ENCODE measurements at places on chromosomes 12 and 14.

- peak; percentile 94 for DNase-seq
These were observed 3.7 kb upstream of the DHRS4L2 start for GRCh38 chr14:23984891-23985602.

DNA sequence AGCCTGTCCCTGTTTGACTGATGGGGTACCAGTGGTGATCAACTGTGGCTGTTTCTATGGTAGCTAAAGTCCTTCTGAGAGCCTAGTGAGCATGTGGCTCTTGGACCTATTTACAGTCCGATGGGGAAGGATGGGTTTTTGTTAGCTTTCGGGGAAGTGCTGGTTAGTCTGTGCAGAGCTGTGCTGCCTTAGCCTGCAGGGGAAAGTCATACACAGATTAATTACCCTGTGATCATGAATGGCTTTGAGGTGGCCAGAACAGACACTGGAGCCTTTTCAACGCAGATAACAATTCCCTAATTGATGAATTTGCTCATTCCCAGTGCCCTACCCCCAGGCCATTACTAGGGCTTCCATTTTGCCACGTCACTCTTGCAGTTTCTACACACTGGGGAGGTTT is 99.7 kb downstream of the WSCD2 start:
- DNase-seq: no peak

DNA sequence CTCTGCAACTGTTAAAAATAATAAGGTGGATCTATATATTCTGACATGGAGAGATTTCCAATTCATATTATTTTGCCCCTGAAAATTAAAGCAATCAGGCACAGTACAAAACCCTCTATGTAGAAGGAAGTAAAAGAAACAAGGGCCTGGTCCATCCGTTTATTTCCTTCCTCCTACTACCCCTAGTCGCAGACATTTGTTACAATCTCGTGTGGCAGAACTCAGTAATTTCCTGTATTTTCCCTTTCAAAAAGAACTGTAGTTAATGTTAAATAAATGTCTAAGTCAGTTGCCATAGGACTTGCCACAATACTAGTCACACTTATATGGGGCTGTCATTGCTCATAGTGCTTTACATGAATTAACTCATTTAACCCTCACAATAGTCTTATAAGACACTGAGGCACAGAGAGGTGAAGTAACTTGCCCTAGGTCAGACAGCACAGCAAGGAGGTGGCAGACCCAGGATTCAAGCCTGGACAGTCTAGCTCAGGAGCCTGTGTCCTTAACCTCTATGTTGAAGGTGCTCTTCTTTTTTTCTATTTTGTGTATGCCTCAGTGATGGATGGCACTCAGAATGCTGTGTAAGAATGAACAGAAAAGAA is 24.2 kb downstream of the NINJ2 start:
- DNase-seq: no peak

GRCh38 chr14:36320897-36321381 is 502 bp upstream of the MBIP start:
- DNase-seq: no peak

Measured in HCEC 1CT (cell line).